ENCODE measurements at places on chromosomes 6 and 20.

DNA sequence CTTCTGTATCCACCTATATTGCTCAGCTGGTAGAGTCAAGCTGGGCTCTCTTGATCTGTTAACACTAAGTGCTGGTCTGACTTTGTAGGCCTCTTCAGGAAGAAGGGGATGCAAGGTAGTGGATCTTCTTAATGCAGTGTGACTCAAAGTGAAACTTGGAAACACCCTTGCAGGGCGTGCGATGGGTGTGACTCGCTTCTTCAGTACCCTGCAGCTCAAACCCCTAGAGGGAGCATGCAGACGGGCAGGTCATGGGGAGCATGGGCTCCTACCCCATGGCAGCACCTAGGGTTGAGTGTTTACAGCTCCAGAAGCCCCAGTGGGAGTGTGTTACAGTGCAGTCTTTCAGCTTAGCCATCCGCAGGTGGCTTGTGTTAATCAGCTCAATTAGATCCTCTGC lies 757 bp upstream of the SAMD3 start:
- no peak for DNase-seq

GRCh38 chr6:163501026-163501425 lies 86.5 kb downstream of the QKI start:
- DNase-seq, result peak; percentile 34

GRCh38 chr6:63675138-63675537 lies 39.5 kb downstream of the PHF3 start:
- DNase-seq, result no peak

GRCh38 chr20:4170621-4171537 lies 155.5 kb upstream of the RNF24 start:
- no peak for DNase-seq

GRCh38 chr6:21872749-21873148 lies 279.2 kb downstream of the SOX4 start:
- DNase-seq, result no peak

- no peak for DNase-seq
Measured at GRCh38 chr6:100426744-100427338, 37.9 kb downstream of the SIM1 start.

GRCh38 chr6:53894091-53894490 lies 99.3 kb downstream of the LRRC1 start:
- peak; percentile 49 for DNase-seq

DNA sequence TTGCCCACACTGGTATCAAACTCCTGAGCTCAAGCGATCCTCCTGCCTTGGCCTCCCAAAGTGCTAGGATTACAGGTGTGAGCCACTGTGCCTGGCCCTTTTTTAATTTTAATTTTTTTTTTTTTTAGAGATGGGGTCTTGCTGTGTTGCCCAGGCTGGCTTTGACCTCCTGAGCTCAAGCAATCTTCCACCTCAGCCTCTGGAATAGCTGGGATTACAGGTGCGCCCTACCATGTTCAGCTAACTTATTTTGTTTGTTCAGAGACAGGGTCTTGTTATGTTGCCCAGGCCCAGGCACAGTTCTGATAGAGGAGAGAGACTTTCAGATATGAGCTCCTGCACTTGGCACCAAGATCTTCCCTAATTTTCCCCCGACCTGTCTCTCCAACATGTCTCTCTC lies 8.1 kb downstream of the PSORS1C2 start:
- DNase-seq, result no peak

GRCh38 chr6:100466410-100467128 lies 1.8 kb upstream of the SIM1 start:
- DNase-seq, result no peak

DNA sequence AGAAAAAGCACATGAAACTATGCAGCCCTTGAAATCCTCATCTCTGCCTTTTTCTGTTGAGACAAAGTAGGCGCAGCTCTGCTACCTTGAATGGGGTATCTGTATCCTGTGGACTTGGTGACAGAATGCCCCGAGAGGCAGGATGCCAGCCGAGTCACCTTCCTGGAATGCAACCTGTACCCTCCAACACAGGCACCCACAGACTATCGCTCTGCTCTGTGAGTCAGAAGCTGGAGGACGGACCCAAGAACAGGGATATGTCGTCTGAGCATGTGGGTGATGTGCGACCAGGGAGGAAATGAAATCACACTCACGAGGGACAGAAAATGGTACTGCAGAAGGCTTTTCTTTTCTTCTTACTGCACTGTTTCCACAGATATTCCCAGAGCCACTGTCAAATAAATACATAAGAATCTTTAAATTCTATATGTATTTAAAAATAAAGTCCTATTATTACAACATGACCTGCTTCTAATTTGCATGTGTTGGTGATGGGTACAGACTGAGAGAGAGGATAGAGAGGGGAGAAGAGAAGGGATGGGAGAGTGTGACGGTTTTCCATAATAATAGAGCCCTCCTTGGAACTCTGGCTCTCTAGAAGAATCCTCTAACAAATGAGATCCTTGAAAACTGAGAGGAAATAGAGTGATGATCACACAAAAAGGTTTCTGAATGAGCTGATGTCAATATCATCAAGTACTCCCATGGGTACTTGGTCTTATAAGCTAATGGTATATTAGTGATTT lies 308.1 kb downstream of the FOXC1 start:
- DNase-seq, result peak; percentile 51

GRCh38 chr6:78867370-78868040 lies at the start of gene IRAK1BP1:
Gene IRAK1BP1 (plus strand): TSS chr6:78867551. CDS start chr6:78867577, 26 bp downstream.
- DNase-seq, result peak; percentile 94

DNA sequence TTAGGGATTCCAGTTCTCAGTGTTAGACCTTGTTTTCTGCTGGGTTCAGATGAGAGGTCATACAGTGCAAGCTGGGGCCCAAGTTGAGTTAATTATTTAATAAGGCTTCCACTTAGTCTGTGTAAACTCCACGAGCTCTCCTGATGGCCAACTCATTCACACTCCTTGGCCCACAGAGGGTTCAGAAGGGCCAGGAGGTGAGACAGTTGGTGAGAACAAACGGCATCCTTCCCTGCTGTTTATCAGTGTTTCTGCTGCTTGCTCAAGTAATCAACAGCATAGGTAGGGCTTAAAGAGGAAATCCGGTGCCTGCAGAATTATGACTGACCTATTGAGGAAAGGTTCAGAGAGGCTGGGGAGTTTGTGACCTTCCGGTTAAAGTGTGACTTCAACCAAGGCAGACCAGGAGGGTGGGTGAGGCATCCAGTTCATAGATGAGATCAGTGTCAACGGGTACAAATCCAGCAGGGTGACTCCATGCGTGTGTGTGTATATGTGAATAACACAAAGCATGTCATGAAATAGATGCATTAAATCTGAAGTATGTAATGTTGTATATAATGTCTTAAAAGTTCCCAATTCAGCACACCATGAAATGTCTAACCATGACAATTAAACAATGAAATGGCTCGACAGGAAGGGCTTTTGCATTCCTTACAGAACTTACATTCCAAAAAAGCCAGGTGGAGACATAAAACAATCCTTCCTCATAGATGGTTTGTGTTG lies 37.4 kb upstream of the BCAS1 start:
- DNase-seq, result no peak

DNA sequence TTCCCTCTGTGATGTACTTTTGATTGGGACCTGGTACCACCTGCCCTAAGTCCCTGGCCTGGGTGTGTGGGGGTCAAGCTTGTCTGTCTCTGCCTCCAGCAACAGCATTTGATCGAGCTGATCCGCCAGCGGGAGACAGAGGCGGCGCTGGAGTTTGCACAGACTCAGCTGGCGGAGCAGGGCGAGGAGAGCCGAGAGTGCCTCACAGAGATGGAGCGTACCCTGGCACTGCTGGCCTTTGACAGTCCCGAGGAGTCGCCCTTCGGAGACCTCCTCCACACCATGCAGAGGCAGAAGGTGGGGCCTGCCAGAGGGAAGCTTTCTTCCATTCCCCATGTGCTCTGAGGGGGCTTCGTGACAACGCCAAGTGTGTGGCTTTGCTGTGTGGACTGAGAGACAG lies 5.4 kb downstream of the GID8 start:
- DNase-seq, result no peak

DNA sequence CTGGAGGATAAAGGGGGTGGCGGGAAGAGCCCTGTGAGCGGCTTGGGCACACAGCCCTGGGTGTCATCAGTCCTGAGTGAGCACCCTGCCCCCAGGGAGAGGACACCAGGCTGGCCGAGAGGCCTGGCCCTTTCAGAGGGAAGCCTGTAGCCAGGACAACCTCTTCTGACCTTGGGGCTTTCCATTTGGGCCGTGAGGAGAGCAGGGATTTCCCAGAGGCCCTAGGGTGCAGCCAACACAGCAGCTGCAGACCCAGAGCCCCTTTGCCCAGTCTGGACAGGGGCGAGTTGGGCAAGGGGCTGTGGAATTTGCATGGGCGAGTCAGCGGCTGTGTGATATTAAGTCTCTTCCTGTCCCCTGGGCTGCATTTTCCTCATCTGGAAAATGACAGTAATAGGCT lies 6.3 kb downstream of the MAP1LC3A start:
- no peak for DNase-seq

DNA sequence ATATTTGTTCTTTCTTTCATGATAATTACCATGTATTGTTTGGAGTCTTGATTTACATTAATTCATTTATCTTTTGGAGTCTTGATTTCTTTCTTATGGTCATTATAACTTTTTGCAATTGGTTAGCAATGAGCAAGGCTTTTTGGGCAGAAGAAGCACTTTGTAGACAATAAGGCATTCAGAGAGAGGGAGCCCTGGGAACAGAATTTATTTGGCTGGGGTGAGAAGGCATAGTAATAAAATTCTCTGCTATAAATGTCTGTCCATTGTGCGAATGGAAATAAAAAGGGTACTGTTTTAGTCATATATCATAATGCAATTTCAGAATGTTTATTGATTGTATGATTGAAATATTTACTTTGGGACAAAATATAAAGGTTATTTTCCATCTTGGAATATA lies 147.0 kb downstream of the SLC35F1 start:
- DNase-seq, result no peak

DNA sequence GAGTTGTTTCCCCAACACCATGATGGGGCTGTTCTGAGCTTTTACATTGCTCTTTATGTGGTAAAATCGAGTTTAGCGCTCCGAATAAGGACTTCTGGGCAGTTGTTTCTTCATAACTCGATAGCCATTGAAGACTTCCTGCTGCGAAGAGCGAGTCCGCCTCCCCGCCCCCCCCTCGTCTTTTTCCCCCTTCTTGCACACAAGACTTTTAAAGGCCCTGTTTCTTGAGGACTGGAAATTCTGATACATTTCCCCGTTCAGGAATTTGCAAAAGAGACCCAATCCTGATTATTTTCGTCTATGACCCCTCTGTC lies 1.5 kb upstream of the CITED2 start:
- peak; percentile 36 for DNase-seq

DNA sequence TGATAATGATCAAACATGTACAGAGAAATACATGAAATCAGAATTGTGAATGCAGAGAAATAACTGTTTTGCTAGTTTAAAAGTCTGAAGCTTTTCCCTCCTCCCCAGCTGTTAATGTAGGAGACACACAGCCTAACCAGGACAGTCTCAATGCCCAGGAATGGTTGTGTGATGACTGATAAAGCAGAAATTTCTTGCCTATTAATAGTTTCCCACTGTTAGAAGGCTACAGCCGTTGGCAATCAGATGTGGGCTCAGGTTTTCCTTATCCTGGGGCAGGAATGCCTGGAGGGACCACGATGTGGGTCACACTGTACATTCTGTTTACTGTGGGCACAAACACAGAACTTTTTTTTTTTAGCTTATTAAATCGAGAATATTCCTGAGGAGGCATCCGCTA lies 1.9 kb downstream of the PPP1R3D start:
- peak; percentile 68 for DNase-seq
